Cardiac fibroblast (primary cell): ENCODE measurements at places on chromosomes 11 and 22.

GRCh38 chr11:102914238-102915043, 39.7 kb upstream of the MMP12 start:
- peak; percentile 65 for DNase-seq

DNA sequence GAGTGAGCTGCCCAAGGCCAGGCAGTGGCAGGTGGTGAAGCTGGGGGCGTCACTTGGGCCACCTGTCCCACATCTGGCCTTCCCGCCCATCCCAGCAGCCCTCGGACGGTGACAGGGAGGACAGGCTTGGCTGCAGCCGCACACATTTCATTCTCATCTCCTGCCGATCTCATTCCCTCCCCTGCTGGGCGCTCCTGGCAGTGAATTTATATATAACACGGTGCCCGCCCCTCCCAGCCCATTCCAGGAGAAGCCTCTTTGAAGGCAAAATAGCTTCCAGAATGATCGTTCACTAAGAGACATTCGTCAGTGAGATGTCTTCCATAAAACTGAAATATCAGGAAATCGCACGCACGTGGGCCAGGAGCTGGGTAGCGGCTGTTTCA, 861.3 kb downstream of the TBC1D22A start:
- DNase-seq, result no peak

GRCh38 chr22:27540656-27541396, 260.7 kb downstream of the MN1 start:
- DNase-seq, result no peak

DNA sequence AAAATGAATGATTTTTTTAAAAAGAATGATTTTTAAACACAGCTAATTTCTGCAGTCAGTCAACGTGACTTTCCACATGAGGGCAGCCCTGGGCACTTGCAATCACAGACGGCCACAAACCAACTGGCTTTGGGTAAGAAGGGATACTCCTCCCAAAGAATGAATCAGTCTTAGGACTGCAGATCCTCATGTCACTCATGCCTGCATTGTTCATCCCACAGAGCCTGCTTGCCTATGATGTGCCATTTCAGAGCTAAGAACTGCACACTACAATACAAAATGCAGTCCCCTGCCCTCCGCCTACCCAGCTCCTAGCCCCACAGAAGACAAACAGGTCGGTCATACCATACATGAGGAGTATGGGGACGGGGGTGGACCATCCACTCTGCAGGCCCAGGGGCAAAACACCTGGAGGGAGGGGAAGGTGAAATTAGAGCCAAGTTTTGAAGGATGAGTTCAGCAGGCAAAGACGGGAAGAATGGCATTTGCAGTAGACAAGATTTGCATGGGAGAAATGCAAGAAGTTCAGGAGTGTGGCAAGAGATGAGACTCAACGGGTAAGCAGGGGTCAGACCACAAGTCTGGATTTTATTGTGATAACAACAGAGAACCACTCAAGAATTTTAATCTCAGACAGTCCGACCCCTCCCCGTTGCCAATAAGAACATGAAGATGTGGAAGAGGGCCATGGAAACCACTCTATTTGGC, 24.7 kb downstream of the PACSIN2 start:
- DNase-seq, result peak; percentile 94

GRCh38 chr11:9895006-9895405, 231.1 kb downstream of the SWAP70 start:
- DNase-seq, result peak; percentile 11

DNA sequence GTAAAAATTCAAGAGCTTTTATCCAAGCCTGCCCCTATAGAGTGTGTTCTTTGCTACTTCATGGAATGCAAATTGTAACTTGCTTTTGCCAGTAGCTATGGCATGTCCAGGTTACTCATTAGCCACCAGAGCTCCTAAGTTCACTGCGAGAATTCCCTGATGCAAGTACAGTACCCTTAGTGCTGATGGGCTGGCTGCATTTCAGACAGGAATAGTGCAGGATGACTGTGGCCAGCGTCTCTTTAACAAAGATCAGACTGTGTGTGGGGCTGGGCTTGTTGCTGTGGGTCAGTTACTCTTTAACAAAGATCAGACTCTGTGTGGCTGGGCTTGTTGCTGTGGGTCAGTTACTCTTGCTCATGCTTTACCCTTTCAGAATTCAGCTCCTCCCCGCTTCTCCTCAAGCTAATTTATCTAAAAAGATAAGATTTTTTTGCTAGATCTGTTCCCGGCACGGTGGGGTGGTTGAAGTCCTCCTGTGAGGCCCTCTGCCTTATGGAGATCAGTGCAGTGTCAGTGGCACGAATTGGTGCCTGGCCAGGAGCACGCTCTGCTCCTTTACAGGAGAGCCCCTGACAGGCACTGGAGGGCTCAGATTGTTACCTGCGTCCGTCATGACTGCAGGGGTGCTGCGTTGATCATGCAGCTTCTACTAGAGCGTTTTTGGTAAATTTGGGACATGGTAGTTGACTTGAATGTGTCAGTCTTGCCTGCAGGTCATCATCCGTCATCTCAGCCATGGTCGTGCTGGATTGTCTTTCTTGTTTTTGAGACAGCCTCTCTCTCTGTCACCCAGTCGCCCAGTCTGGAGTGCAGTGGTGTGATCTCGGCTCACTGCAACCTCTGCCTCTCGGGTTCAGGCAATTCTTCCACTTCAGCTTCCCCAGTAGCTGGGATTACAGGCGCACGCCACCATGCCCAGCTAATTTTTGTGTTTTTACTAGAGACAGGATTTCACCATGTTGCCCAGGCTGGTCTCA, 27.0 kb downstream of the AP2A2 start:
- peak; percentile 51 for DNase-seq

DNA sequence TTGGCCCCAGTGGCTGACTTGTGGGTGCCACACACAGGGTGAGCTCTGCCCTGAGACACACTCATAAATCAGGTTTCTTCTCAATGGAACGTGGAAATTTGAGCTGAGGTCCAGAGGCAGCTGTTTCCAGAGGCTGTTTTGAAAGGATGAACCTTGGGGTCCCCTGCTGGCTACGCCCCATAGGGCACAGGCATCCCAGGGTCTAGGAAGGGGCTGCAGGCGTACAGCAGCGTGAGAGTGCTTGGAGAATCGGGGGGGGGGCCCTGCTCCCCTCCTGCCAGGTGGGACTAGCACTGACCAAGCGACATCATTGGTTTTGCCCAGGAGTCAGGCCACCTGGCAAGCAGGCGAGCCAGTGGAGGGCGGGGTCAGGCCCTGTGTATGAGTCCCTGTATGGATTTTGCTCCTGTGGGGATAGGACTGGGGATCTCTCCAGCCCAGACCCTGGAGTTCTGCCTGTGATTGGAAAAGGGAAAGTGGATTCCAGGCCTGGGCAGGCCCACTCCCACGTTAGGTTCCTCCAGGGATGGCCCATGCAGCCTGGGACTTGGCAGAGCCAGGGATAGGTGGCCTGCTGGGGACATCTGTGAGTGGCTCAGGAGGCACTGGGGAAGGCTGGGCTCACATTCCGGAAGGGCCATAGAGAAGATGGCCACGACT, 61.0 kb downstream of the FBXO7 start:
- no peak for DNase-seq

DNA sequence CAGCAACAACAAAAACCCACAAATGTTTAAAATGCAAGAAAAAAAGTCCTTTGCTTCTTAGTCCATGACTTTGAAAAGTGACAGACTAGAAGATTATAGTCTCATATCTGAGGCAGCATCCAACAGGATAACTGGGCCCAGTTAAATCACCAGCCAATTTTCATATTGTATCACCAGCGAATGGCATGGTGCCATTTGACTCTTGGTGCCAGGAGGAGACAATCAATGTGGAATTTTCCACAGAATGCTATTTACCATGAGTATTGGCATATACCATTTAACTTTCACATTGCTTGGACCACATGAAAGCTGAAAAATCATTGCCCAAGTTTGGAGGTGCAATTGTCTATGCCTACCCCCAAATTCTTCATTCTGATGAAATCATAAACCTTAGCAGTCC, 255.5 kb downstream of the TENM4 start:
- DNase-seq, result no peak

DNA sequence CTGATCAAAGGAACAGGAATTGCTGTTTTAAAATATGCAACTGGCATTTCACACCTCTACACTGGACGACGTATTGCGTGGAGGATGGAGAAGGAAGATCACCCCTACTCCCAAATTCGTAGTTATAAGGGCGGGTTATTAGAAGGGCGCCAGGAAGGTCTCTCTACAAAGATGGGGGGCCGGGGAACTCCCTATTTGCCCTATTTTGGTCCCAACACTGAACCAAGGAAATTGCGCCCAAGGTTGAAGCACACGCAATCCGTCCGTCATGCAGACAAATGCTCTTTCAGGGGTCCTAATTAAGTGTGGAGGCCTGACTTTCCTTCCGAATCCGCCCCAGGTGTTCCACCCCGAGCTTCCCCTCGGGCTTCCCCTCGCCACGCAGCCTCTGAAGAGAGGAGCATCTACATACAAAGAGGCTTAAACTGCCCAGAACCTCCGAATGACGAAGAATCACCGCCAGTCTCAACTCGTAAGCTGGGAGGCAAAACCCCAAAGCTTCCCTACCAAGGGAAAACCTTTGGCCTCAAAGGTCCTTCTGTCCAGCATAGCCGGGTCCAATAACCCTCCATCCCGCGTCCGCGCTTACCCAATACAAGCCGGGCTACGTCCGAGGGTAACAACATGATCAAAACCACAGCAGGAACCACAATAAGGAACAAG, 396 bp downstream of the NPAT start:
- no peak for DNase-seq

- no peak for DNase-seq
Observed at GRCh38 chr11:88813233-88813915, 252.4 kb downstream of the GRM5 start.

DNA sequence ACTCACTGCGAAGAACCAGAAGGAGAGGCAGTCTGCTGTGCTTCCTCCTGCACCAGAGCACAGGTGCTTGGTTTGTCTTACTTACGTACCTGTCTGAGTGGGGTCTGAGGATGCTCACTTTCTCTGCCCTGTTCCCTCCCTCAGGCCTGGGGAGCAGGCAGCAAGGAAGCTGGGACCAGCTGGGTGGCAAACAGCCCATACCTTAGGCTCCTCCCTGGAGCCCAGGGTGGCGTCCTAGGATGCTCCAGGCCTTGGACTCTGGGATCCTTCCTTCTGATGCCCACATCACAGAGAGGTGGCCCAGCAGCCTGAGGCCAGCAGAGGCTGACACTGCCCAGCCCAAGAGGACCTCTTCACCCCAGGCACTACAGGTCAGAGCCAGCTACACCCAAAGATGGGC, 593.2 kb downstream of the BRD1 start:
- no peak for DNase-seq

DNA sequence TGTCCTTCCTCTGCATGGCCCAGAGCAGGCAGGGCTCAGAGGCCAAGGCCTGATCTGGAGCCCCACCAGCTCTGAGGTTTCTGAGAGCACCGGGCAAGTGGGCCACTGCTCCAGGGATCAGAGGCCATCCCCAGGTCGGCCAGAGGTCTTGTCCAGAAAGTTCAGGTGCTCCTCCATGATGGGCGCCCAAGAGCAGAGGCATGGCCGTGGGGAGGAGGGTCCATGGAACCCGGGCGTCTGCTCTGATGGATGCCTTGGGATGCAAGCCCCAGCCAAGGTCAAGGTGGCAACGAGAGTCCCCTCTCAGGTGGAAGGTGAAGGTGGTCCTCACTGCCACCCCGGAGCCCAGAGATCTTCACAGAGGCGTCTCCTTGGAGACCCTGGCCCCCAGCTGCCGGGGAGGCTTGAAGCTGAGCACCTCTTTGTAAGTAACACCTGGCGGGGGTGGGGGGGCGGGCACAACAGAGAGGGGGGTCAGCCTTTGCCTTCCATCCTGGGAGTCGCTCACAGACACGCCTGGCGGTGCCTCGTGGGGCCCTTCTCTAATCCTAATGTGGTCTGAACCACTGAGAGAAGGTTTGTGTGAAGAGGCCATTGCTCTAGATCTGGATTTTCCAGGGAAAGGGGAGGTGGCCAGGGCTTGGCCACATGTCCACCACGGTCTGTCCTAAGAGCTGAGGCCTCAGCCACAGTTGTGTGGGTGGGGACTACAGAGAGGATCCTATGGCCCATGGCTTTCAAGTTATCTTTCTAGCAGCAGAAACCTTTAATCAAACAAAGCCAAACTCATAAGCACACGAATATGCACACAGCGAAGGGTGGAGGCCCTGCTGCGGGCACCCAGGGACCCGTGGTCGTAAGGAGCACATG, 2.2 kb upstream of the HDAC10 start:
- DNase-seq, result no peak

DNA sequence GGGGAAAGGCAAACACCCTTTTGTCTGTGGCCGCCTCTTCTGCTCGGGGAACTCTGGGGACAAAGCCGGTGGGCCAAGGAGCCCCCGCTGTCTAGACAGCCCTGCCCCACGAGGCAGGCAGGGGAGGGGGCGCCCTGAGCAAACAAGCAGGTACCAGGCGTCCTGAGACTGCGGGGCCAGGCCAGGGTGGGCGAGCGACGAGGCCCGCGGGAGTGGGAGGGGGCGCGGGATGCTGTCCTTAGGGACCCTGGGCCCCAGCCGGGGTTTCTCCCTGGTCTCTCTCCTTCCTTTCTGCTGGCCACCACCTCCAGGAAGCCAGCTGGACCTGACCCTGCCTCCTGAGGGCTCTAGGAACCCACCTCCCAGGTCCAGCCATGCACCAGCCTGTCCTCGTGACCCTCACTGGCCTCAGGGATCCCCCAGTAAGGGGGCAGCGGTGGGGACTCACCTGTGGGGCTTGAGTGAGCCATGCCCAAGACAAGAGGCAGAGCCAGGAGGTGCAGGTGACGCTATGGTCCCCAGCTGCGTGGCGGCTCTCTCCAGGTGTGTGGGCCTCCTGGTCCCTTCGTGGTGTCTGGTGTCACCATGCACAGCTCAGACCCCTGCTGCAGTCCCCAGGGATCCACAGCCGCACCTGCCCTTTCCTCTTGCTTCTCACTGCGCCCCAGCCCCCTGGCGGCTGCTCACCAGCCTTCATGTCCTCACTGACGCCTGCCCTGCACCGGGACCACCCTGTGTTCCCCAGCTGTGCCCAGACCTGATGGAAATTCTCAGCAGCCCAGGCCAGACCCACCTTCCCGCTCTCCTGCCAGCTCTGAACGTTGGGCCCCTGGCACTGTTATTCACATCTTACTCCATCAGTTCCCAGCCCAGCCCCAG, 26.5 kb upstream of the MUC5AC start:
- DNase-seq, result no peak

DNA sequence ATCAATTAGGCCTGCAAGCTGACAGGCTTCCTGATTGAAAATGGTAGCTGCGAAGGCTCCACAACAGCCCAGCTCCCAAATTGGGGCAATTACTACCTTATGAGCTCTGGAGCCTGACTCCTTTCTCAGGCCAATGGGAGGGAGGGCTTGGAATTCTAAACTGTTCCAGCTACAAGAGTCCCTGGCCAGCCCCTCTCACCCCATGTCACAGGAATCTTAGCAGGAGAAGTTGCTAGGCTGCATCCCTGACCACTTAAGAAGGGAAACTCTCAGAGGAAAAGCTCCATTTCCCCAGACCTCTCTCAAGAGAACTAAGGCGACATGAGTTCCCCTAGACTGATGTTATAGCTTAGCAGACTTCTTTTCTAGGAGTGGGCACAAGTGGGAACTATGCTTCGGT, 4.9 kb downstream of the LRP4 start:
- no peak for DNase-seq

DNA sequence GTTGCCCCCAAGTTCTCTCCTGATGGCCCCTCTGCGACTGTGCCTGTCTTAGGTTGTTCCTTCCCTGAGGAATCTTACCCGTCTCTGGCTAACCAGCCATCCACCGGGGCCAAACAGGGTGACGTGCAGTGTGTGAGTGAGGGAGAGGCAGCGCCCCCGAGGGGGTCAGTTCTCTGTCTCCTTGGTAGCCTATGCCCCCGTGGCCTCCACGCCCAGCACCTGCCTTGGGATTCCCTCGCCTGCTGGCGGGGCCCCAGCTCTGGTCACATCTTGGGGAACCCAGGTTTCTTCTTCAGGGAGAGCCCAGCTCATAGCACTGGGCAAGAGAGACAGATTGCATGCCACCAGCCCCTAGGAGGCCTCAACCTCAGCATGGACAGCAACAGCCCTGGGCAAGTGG, 5.8 kb downstream of the NXF1 start:
- no peak for DNase-seq
